ENCODE measurements at places on chromosomes 12 and 14.
A peak's percentile ranks its signal among the peaks of the same experiment; 100 is the strongest.

- DNase-seq: no peak
These were observed 44.4 kb downstream of the EVL start for GRCh38 chr14:100109594-100109955.

- no peak for DNase-seq
These were observed 10.2 kb upstream of the C12orf43 start for GRCh38 chr12:121026274-121027045.

DNA sequence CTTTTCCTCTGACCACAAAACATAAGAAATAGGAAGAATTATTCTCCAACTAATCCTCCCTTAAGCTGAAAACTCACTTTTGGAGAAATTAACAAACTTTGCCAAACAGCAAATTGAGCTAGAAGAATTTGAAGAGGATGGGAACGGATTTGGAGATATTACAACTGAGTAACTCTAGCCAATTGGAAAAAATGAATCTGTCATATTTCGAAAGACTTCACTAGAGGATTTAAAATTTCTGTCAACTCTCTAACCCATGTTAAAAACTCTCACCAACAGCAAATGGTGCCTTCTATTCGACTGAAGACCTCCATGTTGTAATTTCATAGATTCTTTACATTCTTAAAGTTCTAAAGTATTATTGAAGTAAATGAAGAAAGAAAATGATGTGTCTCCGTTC, 414.2 kb downstream of the RMST start:
- DNase-seq: no peak

- no peak for DNase-seq
These were observed 37.8 kb downstream of the ERGIC2 start for GRCh38 chr12:29343022-29343799.

GRCh38 chr14:100609941-100610391, 22.7 kb upstream of the BEGAIN start:
- DNase-seq: no peak

DNA sequence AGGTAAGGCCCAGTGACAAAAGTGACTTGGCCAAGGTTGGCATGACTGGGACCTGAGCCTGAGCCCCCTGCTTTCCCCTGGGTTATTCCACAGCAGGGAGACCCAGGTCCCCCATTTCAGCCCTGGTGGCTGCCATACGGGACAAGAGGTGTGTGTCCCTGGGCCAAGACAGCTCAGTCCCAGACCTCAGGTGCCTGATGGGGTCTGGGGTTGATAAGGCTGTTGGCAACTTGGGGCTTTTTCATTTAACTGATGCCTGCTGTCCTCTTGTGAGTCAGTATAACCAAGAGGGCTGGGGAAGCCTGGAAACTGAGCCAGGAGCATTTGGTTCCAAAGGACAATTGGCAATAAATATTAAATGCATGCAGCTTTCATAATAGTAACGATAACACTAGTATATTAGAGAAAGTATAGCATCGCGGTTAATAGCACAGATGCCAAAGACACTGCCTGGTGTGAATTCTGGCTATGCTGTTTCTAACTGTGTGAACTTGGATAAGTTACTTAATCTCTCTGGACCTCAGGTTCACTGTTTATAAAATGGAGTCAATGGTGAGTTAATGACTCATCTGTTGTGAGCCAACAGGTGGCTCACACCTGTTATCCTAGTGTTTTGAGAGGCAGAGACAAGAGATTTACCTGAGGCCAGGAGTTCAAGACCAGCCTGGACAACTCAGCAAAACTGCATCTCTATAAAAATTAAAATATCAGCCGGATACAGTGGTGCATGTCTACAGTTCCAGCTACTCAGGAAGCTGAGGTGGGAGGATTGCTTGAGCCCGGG, 898 bp downstream of the SDSL start:
- DNase-seq: no peak

GRCh38 chr12:113142173-113142885, 6.8 kb upstream of the RASAL1 start:
- DNase-seq: peak; percentile 17

DNA sequence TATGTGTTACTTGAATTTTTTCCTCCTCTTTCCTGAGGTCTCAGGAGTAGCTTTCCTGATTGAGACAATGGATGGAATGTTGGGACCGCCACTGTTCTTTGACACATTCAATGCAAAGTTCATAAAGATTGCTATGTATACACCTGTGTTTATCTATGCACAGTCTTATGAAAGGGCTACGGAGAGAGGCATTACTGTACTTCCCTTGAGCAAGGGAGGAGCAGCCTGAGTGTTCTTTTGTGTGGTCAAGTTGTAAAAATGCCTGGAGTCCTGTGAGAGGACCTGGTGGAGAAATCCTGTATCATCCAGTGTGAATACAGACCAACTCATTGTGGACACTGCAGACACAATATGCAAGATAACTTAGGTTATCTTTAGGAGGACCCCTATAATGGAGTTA, 1.2 kb downstream of the SRGAP1 start:
- DNase-seq: no peak
